ENCODE measurements at places on chromosomes 4 and X.

DNA sequence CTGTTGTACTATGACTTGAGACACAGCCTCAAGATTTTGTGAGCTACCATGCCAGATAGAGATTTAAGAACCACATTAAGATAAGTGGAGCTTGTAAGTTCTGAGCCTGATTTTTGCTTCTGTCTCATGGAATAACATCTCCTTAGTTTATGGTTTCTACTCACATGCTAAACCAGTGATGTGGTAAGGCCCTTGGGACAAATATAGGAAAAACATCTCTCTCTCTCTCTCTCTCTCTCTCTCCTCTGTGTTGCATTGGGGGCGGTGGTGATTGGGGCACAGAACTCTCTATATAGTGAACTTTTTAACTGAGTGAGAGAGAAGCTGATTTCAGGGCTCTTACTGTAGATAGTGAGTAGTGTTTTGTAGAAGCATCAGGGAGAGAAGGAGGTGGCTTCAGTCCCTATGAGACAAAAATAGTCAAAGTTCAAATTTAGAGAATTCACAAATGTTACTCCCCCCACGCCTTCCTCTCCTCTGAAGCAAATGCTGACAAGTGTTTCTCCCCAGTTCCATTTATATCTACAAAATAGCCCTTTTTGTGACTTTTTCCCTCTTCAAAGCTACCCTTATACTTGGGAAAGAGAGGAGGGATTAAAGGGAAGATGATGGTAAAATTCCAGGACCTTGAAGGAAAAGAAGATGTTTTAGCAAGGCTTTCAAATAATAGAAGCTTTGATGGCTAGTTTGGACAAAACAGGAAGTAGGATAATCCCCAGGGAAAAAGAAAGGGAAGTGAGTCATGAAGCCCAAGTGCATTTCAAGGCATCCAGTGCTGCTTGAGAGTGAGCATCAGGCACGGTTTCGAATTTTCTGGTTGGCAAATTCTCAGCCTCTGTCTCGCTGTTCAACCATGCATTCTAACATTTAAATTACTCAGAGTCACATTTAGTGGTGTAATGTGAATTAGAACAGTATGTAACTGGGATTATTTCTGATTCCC lies 134.3 kb upstream of the AP1S2 start:
- no peak for DNase-seq

DNA sequence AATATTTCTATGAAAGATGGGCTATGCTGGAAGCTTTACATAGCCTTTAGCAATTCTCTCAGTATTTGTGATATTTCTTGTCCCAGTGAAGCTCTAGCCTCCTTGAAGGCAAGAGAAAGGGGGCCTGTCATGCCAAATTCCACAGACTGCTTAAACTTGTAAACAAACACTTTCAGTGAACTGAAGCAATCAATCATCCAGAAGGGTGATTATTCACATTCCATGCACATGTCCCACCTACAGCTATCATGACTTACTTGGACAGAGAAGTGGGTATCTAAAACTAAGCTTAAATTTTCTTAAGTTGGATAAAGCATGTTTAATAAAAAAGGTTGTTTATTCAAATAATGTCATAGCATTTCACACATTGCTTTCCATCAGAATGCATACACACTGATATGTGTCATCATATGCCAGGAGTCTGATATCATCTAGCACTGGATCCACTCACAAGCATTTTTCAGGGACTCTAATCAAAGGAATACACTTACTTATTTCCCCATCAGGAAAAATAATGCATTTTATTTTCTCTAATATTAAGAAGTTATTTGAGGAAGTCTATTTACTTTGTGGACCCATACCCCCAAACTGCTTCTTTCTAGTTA lies 1.2 kb upstream of the FSTL5 start:
- peak; percentile 1 for DNase-seq

GRCh38 chrX:103687696-103688201 lies 1.2 kb upstream of the MORF4L2 start:
- DNase-seq, result peak; percentile 65

DNA sequence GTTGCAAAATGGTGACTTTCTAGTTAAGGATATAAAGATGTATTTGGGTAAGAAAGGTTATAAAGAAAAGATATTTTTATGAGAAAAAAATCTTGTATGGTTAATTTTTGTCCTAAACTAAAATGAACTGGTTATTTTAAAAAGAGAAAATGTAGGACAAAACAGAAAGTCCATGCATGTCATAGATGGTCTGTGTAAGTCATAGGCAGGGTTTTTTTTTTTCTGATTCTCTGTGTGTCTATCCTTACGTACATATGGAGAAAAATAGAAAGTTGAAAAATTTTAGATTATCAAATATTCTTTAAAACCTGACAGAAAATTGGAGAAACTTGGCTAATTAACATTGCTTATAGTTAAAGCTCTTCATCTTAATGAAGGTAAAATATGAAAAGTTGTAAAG lies 493.4 kb downstream of the IQCM start:
- DNase-seq, result no peak

Data from common myeloid progenitor, CD34-positive (primary cell).